ENCODE measurements at places on chromosomes 1 and 21.

GRCh38 chr1:63867429-63868176 is 93.8 kb downstream of the ROR1 start:
- no peak for DNase-seq

DNA sequence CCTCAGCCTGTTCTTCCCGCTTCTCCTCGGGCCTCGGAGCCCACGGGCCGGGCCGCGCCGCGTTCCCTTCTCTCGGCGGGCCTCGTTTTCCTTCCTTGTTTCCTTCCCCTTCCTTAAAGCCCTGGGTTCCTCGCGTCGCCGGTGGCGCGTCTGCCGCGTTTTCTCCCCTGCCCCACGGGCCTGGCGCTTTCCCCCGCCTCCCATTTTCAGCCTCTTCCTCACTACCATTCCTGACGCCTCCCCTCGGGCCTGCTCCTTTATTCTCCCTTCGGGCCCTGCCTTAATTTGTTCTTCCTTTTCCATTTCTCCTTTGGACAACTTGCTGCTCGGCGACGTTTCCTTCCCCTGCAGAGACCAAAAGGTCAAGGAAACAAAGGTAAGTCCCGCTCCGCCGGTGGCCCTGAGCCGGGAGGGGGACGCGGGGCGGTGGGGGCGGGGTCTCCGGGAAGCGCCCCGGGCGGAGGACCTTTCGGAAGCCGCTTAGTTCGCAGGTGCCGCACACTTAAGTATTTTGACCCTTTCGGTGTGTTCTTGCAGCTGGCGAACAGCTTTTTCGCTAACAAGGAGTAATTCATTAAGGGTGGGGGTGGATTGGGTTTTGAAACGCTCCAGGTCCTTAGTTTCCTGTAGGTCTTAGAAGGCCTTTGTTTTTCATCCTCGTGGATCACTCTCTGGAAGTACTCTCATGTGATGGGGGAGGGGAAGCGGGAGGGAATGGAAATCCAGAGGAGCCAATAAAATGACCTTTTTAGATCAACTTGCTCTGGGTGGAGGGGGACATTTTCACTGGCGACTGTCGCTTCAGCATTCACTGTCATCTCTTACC is 780 bp downstream of the YTHDF2 start:
- peak; percentile 19 for DNase-seq

DNA sequence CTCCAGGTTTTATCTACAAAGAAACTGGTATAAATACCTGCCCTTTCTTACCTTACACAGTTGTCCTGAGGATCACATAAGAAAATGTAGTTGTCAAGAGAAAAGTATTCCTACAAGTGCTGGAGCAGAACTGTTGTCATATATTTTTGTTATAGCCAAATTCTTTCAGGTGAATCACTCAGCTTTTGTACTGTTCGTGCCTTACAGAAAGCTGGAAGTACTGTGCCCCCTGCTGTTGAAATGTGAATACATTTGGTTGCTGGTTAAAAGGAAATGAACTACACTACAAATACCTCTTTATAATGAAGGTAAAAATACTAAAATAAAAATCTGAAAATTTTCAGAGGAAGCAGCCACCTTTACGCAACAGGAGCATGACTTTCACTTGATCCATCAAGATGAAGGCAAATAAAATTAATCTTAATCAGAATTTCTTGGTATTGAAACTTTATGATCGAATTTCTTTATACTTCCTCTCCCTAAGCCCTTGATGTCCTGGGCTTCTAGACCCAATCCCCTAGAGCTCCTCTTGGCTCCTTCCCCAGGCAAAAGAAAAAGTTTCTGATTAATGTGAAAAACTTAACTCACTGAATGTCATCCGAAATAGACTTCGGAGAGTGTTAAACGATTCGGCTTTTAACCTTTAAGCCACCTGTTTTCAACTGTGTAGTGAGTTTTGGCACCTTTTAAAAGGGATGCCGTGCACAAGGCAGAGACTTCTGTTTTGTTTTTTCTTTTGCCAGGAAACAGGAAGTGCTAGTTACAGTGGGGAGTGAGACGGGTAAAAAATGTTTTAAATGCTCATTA is 12.5 kb downstream of the CHML start:
- DNase-seq, result peak; percentile 29

DNA sequence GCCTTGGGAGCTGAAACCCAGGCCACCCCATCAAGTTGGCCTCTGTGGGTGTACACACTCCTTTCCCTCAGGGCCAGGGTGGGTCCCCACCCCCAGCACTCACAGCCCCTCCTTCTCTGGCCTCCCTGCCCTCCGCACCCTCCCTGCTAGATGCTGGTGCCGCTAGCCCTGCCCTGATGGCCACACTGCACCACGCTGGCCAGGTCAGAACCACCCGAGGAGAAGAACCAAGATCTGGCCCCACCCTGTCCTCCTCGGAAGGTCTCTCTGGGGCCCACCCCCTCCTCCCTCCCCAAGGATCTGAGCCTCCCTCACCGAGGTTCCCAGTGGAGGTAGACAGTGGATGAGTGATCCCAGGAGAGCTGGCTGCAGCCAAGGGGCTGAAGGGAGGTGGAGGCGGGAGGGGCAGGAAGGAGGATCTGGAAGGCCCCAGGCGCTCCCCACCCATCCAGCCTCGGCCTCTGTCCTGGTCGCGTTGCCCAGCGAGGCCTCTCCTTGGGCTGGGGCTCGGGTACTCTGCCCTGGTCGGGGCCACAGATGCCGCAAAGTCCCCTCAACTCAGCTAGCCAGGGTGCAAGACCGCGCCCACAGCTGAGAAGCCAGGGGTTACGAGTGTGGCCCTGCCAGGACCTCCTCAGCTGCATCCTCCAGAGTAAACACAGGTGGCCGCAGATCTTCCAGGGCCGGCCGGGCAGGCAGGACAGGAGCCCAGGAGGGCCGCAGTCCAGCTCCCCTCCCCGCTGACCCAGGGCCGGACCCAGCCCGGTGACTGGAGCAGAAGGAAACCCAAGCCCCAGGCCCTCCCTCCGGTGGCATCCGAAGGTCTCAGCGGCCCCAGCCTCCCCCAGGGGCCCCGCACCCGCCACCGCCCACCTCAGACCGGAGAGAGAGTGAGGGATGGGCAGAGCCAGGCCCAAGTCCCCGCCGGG is 5.2 kb downstream of the B3GALT6 start:
- DNase-seq, result no peak

DNA sequence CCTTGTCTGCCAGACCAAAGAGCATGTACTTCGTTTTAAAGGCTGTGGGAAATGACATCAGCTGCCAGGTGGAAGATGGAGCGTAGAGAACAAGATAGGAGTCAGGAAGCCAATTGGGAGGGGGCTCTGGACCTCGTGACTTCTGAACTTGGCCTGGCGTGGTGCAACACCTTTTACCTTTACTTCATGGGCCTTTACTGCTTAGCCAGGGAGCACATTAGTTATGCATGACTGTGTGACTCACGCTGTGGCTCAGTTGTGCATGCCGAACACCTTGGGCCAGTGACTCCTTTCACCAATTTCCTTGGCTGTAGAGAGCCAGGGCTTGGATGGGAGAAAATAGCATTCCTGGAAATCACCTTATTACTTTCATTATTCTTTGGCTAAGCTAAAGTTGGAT is 7.2 kb downstream of the XCL1 start:
- DNase-seq, result no peak

DNA sequence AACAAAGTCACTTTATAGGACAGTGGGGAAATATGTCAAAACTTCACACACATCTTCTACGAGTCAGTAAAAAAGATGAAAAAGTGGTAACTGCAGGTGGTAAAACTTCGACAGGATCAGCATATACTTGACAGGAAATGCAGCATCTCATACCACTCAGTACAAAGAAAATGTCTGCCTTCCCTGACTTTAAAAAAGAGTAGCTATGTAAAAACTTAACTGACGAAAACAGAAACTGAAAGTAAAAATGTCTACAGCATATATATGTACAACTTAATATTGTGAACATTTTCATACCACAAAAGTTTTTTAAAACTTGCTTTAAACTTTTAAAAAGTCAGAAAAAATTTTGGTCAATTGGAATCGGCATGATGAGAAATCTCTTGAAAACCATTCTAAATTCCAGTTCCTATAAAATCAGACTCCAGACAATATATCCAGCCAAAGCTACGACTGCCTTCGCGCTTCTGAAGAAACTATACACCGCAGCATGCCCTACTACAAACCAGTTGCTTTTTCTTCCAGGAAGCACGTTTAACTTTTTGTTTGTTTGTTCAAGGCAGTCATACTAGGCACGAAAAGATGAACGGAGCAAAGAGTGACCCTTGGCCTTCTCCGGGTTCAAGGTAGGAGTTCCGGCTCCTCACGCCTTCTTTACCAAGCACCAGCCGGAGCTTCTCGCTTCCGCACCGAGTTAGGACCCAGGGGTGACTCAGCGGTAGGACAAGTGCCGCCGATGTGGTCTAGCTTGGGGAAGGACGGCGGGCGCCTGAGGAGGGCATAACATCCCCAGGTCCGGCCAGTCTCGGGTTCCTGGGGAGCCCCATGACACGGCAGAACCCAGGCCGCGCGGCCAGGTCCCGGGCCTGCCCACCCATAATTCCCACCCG is 612 bp downstream of the PSMA5 start:
- no peak for DNase-seq

DNA sequence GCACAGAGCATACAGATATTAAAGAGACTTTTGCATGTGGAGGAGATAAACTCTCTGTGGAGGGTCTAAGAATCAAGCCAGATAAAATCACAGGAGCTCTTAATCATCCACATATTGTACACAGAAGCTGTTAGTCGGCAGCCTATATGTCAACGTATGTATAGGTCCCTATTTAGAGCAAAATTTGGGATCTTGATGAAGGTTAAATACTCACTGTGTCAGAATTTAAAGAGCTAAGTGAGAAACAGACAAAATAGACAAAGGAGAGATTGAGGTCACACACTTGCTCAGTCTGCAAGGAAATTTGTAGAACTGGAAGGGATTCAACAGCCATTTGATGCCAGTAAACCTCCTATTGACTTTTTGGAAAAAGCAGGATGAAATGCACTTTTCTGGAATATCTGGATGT is 4.1 kb upstream of the IRF2BP2 start:
- DNase-seq, result no peak

DNA sequence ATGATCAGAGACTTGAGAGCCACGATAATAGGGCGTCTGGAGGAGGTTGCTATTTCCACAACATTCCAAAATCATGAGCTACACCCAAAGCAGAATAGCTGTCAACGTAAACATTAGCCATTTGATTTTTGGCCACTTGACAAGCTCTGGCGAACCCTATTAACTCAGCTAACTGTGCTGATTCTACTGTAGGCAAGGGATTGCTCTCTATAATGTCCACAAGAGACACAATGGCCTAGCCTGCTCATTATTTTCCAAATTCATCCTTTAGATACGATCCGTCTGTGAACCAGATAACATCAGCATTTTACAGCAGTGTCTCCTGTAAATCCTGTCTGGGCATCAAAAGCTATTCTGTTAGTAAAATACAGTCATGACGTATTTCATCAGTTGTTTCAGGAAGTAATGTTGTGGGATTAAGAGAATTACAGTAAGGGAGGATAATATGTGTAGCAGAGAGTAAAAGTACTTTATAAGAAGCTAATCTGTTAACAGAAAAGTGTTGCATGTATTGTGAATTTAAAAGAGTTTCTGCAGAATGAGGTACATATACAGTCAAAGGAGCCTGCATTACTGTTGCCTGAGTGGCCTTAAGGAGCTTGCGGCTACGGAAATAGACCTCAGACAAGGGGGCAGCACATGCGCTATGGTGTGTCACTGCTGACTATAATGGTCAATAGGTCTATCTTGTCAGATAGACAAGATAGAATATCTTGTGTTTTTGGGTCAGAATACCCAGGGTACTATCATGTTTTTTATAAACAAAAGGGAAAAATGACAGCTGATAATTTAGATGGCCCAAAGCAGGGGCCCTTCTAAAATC is 44.9 kb upstream of the TINAGL1 start:
- DNase-seq, result no peak

DNA sequence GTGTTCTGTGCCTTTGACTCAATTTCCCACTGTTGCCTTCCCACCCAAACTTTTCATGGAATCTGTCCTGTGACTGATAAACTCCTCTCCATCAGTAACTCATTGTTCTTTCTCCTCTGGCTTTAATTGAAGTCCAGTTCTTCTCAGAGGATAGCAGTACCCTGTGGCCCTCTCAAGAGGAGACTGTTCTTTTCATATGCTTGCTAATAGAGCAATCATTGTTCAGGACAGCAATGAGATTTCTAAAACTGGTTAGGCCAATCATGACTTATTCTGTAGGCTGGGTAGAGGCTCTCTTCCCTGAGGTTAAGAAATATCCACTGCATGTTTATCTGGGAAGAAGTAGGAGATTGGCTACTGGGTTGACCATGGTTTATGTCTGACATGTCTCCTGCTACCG is 98.8 kb downstream of the CHD1L start:
- no peak for DNase-seq

DNA sequence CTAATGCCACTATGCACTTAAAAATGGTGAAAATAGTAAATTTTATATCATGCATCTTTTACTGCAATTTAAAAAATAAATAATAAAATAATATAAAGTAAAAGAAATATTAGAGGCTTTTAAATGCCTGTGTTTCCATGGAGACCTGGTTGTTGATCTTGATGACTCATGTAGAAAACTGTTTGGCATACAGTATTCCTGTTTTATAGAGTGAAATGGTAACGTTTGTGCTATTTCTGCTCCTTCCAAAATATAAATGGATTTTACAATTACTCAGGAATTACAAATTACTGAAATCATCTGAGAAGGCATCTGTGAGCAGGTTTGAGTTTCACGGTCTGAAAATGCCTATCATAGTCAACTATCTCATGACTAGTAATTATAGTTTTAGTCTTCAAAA is 98.4 kb upstream of the USP25 start:
- DNase-seq, result no peak

DNA sequence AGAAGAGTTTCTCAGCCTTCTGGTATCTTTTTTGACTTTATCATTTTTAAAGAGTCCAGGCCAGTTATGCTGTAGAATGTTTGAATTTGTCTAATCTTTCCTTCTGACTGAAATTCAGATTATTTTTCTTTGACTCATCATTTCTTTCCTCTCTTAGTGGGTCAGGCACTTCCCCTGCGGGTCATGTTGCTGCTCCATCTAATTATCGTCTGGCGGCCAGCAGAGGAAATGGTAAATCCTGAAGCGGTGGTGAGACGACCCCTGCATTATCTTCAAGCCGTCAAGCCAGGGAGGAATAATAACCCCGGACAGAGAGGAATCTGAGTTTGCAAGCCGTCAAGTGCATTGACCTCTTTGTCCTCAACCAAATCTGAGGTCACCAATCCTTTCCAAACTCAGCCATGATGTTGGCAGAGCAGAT is 102.1 kb downstream of the ADSS2 start:
- no peak for DNase-seq

- DNase-seq, result no peak
Observed at GRCh38 chr1:81032374-81032773, 768.4 kb upstream of the ADGRL2 start.

GRCh38 chr1:242736611-242737010 is 212.1 kb upstream of the PLD5 start:
- no peak for DNase-seq

- DNase-seq, result no peak
Observed at GRCh38 chr1:31434101-31434871, 21.3 kb downstream of the SERINC2 start.

Data from GDM1 (cell line).